ENCODE measurements at places on chromosomes 16 and 17. TPM values are rescaled to one million over a fixed set of nuclear protein-coding genes. Genes with fewer than 3 reads are reported as not detected.

UBE2G1 gene
- total RNA-seq, result 79.6 TPM

MAF gene
- total RNA-seq, result 0.32 TPM

PRPF8 gene
- total RNA-seq, result 301 TPM

DNAH2 gene
- total RNA-seq, result not detected
